ENCODE measurements at places on chromosomes 12 and 14. TPM values are rescaled to one million over a fixed set of nuclear protein-coding genes. Genes with fewer than 3 reads are reported as not detected.

Gene PRB2
- total RNA-seq = not detected

DNA sequence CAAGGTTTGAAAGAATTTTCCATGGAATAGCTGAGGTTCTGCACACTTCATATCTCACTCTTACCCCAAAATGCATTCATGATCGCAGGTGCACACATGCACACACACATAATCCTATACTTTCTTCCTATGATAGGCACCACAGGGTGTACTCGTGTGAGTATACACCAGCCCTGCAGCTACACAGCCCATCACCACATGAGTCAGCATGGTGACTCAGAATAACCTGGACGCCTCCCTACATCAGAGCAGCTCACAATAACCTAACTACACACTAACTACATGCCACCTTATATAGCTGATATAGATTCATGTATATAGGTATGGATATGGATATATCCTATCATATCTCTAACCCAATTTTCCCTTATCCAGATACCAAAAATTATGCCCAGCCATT, 850.2 kb upstream of the TMEM132C start:
- no peak for DNase-seq

DNA sequence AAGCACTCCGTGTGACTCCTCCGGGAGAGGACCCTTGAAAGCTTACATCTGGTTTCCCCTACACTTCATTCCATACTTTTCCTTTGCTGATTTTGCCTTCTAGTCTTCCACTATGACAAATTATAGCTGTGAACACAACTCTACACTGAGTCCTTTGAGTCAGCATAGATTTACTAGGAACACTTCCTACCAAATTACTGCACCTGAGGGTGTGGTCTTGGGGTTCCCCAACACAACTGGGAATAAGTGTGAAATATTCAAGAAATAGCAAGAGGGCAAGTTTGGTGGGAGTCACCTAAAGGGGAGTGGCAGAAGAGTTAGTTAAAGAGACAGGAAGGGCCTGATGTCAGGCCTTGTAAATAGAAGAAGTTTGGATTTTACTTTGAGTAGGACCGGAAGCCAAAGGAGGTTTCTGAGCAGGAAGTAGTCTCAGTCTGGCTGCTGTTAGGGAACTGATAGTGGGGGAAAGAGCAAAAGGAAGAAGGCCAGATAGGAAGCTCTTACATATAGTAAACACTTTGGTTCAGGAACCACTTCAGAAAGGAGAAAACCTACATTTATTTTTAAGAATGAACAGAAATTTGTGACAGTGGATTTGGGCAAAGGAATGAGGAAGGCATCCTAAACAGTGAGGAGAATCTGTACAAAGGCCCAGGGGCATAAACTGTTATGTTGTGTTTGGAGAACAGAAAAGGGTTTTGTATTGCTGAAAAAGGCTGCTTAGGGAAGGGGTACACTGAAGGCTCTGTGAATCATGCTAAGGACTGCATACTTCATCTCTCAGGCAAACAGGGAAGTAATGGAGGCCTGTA, 14.2 kb downstream of the SEL1L start:
- no peak for DNase-seq

- no peak for DNase-seq
Measured at GRCh38 chr14:75842551-75842950, 139.2 kb downstream of the TGFB3 start.

DNA sequence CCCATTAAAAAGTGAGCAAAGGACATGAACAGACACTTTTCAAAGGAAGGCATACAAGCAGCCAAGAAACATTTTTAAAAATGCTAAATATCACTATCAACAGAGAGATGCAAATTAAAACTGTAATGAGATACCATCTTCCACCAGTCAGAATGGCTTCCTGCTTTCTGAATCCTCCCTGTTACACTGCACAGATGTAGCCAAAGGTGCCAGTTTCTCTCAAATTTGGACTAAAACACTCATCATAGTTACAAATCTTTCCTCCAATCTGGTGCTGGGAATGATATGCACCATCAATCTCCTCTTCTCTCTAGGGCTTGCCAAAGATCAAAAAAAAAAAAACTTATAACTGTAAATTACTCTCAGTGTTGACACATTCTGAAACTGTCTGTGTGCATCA, 311.8 kb upstream of the CLEC14A start:
- DNase-seq = no peak

- no peak for DNase-seq
Measured at GRCh38 chr12:87233671-87234070, 795.5 kb downstream of the C12orf50 start.

GRCh38 chr12:126567016-126567415, 1501.8 kb downstream of the AACS start:
- DNase-seq = no peak
